Epithelial cell of prostate (primary cell): ENCODE measurements at places on chromosomes 1 and 21.

DNA sequence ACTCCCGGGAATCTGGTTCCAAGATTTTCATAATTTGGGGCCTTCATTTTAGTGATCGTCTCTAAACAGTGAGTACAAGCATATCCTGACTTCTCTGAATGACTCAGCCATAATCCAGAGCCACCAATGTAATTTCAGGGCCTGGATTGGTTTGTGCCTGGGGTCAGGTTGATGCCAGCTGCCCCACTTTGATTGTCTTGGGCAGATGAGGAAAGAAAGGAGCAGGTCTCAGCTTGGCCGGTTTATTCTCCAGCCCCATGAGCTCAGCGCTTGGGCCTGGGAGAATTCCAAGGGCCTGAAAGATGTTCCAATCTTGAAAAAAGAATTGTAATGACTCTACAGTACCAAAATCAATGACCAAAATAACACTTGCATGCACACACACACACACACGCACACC lies 71.2 kb upstream of the ECE1 start:
- no peak for DNase-seq

DNA sequence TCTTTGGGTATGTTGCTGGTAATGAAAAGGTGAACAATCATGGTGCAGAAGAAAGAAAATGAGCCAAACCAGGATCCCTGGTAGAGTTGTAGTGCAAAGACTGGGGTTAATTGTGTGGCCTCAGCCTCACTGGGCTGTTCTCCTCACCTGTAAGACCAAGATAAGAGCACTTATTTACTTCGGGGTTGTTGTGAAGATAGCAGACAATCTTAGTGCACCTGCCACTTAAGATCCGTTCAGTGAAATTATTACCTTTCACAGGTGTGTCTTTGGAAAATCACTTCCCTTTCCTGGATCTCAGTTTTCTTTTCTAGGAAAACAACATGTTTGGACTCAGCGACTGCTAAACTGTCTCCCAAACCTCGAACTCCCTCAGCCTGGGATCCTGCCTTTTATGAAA lies 1.3 kb upstream of the FGGY start:
- DNase-seq = no peak

DNA sequence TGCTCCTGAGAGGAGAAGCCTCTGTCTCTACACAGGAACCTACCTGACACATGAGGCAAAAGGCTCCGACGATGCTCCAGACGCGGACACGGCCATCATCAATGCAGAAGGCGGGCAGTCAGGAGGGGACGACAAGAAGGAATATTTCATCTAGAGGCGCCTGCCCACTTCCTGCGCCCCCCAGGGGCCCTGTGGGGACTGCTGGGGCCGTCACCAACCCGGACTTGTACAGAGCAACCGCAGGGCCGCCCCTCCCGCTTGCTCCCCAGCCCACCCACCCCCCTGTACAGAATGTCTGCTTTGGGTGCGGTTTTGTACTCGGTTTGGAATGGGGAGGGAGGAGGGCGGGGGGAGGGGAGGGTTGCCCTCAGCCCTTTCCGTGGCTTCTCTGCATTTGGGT lies 3.9 kb upstream of the ACKR1 start:
- no peak for DNase-seq

DNA sequence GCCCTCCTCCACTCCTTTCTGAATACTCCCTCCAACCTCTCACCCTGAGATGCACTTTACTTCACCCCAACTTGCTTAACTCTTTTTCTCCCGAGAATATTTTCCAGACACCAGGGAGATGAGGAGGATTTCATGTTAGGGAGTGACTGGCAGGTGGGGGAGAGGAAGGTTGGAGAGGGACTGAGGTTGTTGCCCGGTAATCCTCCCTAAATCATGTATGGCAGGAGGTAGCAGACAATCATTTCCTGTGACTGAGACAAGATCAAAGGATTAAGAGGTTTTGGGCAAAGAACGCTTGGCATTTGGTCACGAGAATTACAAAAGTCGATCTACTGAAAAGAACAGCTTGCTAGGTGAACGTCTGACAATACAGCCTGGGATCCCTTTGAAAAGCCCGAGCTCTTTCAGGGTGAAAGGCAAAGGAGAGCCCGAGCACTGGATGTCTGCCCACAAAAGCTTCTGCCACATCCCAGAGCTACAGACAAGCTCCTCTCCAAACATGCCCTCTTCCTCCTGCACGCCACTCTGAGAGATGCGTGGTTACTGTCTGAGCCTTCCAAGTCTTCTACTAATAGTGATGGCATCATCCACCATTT lies 154.1 kb downstream of the DAB1 start:
- DNase-seq = no peak

- DNase-seq = no peak
These were observed 83.4 kb downstream of the SLC16A1 start for GRCh38 chr1:112872551-112872962.

DNA sequence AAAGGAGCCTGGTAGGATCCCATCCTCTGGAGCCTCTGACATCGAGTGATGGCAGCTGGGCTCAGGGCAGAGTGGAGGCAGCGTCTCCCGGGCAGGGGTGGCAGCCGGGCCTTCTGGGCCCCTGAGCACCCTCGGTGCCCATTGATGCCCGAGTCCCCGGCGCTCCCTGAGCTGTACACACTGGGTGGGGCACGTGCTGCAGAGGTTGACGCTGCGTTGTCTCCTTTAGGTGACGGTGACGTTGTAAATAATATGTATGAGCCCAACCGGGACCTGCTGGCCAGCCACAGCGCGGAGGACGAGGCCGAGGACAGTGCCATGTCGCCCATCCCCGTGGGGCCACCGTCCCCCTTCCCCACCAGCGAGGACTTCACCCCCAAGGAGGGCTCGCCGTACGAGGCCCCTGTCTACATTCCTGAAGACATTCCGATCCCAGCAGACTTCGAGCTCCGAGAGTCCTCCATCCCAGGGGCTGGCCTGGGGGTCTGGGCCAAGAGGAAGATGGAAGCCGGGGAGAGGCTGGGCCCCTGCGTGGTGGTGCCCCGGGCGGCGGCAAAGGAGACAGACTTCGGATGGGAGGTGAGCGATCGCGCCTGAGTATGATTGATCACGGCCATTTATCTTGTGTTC lies 117.0 kb downstream of the PRDM16 start:
- no peak for DNase-seq
